ENCODE measurements at places on chromosomes 5 and 9.

DNA sequence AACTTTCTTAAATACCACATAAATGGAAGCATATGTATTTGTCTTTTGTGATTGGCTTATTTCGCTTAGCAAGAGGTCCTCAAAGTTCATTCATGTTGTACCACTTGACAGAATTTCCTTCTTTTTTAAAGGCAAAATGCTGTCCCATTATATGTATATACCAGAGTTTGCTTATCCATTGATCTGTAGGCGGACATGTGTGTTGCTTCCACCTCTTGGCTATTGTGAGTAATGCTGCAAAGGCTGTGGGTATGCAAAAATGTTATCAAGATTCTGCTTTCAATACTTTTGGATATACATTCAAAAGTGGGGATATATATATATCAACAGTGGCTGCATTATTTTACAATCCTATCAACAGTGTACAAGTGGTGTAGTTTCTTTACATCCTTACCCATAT is 271.0 kb downstream of the PRR16 start:
- no peak for DNase-seq

GRCh38 chr9:36665921-36666431 is 93.3 kb downstream of the MELK start:
- no peak for DNase-seq

GRCh38 chr5:174229514-174230370 is 184.2 kb downstream of the NSG2 start:
- no peak for DNase-seq

DNA sequence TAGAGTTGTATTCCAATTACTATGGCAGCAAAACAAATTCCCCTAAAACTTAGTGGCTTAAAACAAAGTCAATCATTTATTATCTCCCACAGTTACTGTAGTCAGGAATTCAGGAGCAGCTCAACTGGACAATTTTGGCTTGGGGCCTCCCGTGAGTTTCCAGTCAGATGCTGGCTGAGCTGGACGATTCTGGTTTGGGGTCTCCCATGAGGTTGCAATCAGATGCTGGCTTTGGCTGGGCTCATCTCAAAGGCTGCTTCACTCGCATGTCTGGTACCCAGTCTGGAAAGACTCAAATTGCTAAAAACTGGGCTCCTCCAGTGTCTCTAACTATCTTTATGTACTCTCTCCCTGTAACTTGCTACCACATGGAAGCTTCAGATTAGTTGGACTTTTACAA is 130.1 kb downstream of the C5orf15 start:
- no peak for DNase-seq

DNA sequence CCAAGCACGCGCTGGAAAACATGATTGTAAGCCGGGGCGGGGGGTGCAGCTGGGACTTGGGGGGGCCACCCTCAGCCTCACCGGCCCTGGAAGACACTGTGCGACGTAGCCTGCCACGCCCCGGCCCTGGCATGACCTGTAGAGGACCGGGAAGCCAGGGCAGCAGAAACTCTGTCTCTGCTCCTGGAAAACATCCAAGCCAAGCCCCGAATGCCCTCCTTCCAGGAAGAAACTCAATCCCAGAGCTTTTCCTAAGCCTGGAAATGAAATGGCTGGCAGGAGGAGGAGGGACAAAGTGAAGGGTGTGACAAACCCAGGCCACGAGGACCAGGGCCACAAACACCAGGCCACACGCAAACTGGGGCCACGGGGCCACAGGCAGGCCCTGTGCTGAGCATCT is 55.4 kb downstream of the KCNT1 start:
- no peak for DNase-seq

DNA sequence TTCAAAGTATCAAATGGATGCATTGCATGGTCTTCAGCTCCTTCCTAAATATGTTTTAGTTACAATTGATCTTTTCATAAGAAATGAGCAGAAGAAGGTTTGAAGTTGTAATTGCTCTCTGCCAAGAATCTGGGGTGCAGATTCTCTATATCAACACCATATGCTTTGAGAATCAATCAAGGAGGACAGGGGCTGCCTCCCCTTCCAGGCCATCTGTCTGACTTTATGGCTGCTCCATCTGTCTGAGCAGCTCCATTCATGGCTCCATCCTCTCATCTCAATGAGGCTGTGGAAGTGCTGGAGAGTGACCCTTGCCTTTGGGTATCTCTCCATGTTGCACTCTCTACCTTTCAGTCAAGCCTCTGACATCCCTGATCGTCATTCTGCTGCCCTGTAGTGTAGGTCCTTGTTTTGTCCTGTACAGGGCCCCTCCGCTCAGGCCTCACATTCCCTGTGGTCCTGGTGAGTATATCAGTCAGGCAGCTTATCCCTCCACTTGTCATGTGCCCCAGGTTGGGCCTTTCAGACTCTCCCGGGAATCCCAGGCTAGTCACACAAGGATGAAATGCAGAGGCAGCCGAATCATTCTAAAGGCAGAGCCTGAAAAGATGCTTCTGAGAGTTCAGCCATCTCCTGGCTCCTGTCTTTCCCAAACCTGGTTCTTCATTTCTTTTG is 14.0 kb upstream of the SV2C start:
- DNase-seq: no peak

DNA sequence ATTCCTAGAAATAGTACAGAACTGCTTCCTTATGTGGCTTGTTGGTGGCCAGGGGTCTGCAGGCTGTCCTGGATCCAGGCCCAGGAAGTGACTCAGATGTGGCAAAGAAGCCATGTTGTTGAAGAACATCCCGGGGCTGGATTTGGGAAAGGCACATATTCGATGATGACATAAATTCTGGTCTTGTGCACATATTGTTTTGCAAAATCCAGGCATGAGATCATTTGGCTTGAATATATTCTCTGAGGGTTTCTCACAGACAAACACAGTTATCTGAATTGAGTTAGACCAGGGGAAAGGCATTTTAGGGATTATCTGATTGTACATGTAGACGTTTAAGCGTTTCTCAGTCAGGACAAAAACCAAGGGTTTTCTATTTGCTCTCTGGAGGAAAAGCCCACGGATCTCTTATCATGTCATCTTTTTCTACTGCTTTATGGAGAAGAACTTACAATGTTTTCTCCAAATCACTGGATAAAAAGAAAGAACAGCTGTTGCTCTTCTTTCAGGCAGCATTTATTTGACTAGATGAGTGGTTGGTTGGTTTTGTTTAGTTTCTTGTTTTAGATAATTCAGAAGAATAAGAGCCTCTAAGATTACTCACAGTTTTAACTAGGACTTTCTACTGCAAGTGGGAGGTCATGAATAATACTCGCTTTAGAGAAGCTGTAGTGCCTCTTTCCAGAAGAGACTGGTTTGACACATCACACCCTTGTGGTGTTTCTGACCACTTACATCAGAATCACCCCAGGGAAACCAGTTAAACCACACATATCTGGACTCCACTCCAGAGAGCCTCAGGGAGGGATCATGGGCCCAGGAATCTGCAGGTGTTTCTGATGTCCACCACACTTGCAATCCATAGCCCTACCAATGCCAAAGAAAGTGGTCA is 29.5 kb upstream of the LHFPL2 start:
- no peak for DNase-seq

GRCh38 chr5:45532826-45533624 is 163.2 kb downstream of the HCN1 start:
- DNase-seq: no peak

- DNase-seq: no peak
Measured at GRCh38 chr9:133526721-133527321, 2.1 kb upstream of the MYMK start.

DNA sequence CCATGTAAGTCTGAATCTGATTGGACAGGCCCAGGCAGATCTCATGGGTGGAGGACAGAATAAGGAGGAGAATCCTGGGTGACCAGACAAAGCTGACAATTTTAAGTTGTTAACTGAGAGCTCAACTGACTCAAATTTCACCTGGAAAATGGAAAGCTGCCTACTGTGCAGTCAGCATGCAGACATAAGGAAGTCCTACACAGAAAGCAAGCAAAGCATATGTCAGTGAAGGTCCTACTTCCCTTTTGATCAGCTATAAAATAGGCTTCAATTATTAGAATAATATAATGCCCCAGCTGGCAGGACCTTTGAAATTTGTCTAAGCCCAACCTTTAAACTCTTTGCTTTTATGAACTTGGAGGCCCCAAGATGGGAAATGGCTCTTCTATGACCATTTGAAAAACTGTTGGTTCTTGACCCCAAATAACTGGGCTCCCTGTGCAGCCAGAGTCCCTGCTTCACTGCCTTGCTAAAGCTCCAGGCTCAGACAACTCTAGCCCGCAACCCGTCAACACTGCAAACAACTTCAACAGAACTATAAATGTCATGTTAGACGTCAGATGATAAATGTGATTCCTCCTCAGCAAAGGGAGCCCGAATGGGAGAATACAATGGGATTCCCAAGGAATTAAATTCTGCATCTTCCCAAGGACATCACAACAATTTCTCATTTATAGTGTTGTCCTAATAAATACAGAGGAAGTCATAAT is 118.9 kb upstream of the ADRA1B start:
- no peak for DNase-seq

GRCh38 chr5:121500310-121500709 is 351.4 kb upstream of the FTMT start:
- no peak for DNase-seq

GRCh38 chr5:134455466-134455865 is 43.8 kb upstream of the CDKN2AIPNL start:
- DNase-seq: no peak

- no peak for DNase-seq
Measured at GRCh38 chr5:34057118-34057517, 14.1 kb upstream of the C1QTNF3 start.

DNA sequence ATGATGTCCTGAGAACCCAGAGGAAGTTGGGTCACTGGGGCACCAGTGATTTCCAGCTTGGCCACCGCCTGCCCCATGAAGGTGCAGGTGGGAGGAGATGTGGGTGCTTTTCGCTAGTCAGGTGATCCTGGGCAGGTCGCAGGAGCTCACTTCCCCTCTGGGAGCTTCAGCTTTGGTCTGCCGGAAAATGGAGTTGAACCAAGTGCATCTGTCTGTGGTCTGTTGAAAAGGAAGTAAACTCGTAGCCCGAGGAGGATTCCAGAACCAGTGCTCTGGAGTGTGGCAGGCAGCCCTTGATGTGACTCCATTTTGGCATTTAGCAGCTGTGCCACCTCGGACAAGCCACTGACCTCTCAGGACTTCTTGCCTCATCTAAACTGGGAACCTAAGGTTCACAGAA is 81.8 kb upstream of the HRH2 start:
- DNase-seq: no peak

DNA sequence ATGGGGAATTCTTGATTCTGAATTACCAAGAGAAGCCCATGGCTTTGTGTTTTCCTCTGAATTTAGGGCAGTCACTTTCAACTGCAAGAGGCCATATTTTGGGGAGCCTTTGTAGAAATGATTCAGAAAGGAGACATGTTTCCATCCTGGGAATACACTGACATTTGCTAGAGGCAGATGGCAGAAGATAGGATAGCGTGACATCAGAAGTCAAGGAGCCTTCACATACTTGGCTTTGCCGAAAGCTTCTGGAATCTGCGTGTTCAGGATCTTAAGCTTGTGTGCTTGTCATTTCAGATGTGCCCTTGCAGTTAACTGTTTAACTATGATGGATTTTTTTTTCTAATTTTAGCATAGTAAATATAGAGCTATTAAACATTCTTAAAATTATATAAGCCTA is 296.2 kb downstream of the ARHGEF28 start:
- DNase-seq: no peak

- no peak for DNase-seq
Measured at GRCh38 chr5:71732011-71732410, 12.9 kb downstream of the CARTPT start.

- DNase-seq: no peak
Measured at GRCh38 chr5:135233477-135233876, 165.6 kb downstream of the MACROH2A1 start.

- no peak for DNase-seq
Measured at GRCh38 chr5:161391016-161391415, 155.5 kb downstream of the GABRB2 start.

DNA sequence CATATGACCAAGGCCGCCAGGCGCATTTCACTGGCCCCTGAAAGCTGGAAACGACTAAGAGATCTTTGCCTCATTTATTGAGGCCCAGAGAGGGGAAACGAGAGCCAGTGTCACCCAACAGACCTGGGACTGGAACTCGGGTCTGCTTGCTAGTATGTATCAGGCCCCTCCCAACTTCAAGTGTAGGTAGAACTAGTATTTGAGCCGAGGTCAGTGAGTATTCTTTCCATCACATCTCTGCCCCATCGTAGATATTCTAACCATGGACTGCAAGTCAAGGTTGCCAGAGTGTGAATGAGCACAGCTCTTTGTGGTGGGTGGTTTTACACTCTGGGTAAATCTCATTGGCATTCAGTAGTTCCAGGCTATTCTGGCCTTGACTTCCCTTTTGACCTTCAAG is 42.2 kb downstream of the GPR107 start:
- no peak for DNase-seq

- no peak for DNase-seq
Measured at GRCh38 chr9:18459962-18460584, 13.9 kb upstream of the ADAMTSL1 start.

GRCh38 chr5:172678902-172679301 is 37.8 kb downstream of the NEURL1B start:
- no peak for DNase-seq

- DNase-seq: no peak
Measured at GRCh38 chr9:13023498-13023897, 248.7 kb downstream of the LURAP1L start.
